ENCODE measurements at places on chromosomes 1 and 21.
A peak's percentile ranks its signal among the peaks of the same experiment; 100 is the strongest.

- no peak for DNase-seq
Observed at GRCh38 chr1:222251847-222252246, 296.1 kb downstream of the HHIPL2 start.

GRCh38 chr1:30514137-30514654 is 209.2 kb downstream of the MATN1 start:
- no peak for DNase-seq

DNA sequence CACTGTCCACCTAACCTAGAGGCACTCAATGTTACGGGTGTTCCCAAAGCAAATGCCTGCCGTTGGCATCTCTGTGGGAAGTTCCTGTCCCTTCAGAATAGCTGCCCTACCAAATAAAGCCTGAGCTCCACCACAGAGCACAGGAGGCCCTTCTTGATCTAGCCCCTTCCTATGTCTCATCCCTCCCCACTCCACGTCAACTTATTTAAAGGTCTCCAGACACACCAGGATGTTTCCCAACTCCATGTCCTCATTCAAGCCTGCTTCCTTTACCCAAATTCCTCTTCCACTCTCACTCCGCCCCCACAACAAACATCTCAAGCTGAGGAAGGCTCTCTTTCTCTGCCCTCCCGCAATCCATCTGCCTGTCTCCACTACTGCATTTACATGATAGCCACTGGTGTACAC is 87.7 kb downstream of the TGFBR3 start:
- no peak for DNase-seq

- no peak for DNase-seq
Observed at GRCh38 chr1:57118948-57119603, 153.3 kb upstream of the C8B start.

GRCh38 chr1:204495078-204495753 is 611 bp upstream of the PIK3C2B start:
- DNase-seq = no peak

GRCh38 chr21:36075171-36075570 is 5.3 kb downstream of the CBR1 start:
- no peak for DNase-seq

DNA sequence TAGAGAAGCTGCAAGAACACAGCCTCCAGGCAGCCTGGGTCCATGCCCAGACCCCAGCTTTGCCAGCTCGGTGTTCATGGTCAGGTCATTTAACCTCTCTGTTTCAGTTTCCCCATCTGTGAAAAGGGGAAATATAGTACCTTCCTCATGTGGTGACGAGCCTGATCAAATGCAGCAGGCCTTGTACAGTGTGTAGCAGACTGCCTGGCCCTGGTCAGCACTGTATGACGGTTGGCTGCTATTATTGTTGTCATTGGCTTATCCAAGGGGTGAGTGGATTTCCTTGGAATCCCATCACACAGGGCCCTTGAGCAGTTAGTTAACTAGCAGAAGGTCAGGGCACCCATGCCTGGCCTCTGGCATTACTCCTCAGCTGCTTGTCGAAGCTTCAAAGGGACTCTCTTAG is 6.6 kb upstream of the TMEM51 start:
- DNase-seq = no peak

DNA sequence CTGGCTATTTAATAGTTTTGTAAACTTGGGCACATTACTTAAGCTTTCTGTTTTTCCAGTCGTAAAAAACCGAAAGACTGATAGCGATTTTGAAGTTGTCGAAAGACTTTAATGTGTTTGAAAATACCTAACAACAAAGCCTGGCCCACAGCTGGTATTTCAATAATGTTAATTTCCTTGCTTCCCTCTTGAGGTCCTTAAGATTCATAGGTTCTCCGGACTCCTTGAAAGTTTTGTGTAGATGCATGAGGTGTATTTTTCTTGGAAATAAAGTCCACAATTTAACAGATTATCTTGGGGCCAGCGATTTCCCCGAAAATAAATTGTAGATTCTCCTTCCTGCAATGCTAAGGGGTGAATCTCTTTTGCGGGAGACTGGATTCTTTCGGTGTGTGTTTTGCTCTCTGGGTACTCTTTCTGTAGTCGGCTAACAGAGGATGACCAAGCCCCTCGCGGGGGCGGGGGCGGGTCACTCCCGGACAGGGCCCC is 735 bp upstream of the YTHDF2 start:
- DNase-seq = no peak

- peak; percentile 52 for DNase-seq
Observed at GRCh38 chr1:222994511-222995235, 148.4 kb downstream of the TLR5 start.

DNA sequence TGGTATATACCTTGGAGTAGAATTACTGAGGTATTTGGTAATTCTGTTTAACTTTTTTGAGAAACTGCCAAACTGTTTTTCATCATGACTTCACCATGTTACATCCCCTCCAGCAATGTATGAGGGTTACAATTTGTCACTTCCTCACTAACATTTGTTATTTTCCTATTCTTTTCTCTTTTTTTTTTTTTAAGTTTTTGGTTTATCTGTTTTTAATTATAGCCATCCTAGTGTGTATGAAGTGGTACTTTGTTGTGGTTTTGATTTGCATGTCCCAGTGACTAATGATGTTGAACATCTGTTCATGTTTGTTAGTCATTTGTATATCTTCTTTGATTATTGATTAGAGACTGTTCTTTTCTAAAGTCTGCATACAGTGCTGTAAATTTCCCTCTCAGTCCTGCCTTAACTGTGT is 147.3 kb downstream of the HS2ST1 start:
- DNase-seq = no peak

- DNase-seq = peak; percentile 36
Observed at GRCh38 chr21:34583926-34584563, 30.9 kb downstream of the RCAN1 start.

GRCh38 chr1:210415846-210416448 is 87.2 kb downstream of the HHAT start:
- no peak for DNase-seq

- DNase-seq = peak; percentile 90
Observed at GRCh38 chr1:975896-976683, 5.8 kb downstream of the PERM1 start.

DNA sequence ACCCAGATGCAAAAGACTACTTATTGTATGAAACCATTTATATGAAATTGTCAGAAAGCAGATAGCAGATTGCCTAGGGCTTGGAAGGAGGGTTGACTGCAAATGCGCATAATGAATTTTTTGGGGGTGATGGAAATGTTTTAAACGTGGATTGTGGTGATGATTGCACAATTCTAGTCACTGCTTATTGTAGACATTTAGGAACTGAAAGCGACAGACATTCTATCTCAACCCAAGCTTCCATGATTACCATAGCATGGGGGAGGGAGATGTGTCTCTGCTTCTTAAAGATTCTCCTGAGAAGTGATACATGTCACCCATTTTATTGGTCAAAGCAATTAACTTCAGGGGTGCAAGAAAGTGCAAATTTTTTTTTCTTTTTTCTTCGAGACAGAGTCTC is 2.8 kb upstream of the MTF2 start:
- no peak for DNase-seq

DNA sequence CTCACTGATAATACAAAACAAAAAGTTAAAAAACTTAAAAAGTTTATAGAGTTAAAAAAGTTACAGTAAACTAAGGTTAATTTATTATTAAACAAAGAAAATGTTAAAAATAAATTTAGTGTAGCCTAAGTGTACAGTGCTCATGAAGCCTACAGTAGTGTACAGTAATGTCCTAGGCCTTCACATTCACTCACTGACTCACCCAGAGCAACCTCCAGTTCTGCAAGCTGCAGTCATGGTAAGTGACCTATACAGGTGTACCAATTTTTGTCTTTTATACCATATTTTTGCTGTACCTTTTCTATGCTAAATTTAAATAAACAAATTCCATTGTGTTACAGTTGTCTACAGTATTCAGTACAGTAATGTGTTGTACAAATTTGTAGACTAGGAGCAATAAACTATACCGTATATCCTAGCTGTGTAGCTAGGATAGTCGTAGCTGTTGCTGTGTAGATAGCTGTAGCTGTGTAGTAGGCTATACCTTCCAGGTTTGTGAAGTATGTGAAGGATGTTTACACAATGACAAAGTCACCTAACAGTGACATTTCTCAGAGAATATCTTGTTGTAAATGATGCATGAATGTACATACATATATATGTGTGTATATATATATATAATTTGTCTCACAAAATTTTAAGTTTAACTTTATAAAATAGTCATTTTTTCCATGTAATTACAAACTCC is 140.2 kb downstream of the TGFB2 start:
- DNase-seq = no peak

DNA sequence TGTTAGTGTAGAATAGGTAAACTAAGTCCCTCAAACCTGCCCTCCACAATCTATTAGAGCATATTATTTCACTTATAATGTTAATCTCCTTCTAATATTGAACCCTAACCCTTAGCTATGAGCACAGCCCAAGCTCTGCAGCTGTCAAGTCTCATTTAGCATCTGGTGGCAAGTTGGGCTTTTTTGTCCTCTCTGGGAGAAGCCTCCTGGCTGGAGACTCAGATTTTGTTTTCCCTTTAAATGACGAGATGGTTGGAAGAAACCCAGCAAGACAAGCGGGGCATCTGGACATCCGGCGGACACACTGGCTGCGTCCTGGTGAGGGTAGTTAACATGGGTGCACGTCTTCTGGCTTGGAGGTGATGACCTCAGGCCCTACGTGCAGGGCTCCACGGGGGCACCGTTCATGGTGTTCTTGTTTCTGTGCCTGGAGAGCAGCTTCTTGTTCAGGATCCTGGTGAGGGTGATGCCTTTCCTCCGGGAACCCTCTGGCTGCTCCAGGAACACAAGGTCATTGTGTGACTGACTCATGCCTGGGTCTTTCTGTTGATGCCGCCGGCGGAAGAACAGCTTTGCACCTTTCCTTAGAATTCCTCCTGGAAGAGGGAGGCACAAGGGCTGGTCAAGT is 9.7 kb upstream of the PRDM15 start:
- DNase-seq = no peak

DNA sequence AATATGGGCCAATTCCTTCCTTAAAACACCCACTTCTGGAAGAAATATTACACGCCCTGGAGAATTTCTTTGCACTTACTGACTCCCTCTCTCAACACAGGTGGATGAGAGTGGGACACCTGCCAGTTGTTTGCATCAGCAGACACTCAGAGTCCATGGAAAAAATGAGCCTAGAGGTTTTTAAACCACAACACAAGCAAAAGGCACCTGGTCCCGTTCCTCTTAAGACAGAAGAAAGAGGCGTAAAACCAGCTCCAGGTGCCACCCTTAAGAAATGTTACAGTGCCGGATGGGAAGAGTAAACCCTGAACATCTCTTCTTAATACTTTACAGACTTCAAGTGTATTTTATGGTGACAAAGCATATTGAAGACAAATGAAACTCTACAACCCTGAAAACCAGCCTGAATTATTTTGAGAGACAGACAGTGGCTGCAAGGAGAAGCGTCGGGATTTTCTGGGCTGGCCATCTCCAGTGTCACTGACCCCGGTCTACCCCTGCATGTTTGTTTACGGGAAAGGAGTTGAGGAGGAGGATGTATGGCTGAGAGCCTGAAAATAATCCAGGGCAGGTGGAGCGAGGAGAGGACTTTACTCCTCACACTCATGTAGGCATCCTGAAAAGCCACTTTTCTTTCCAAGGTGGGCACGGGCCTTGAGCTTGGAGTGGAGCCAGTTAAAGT is 7.8 kb upstream of the RIPK4 start:
- DNase-seq = no peak

DNA sequence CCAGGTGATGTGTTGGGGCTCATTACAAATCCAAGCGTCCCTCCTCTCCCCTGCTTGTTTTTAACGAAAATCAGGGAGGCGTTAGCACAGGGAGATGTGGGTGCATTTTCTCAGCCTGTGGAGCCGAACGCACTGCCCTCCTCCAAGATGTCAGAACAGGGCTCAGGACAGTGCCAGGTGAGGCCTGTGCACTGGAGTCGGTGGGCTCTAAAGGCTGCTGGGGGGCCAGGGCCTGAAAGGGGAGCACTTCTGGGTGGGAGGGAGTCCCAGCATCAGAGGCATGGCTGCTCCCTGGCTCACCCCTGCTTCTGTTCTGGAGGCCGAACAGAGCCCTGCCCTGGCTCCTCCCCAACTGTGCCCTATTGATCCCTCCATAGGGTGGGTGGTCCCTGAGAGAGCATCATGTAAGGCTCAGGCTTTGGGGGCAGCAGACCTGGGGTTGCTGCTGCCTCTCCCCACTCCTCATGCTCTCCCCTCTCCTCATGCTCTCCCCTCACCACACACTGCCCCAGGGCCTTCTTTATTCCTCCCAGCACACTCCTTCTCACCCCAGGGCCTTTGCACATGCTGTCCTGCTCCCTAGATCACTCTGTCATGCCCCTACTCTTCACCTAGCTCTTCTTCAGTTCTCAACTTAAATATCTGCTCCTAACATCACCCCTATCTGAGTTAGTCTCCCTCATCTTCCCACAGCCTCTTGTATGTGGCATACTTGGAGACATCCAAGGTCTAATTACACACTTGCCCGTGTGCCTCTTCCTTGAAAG is 725.2 kb downstream of the PTPRU start:
- no peak for DNase-seq

- no peak for DNase-seq
Observed at GRCh38 chr21:37945036-37945435, 28.8 kb upstream of the KCNJ6 start.

DNA sequence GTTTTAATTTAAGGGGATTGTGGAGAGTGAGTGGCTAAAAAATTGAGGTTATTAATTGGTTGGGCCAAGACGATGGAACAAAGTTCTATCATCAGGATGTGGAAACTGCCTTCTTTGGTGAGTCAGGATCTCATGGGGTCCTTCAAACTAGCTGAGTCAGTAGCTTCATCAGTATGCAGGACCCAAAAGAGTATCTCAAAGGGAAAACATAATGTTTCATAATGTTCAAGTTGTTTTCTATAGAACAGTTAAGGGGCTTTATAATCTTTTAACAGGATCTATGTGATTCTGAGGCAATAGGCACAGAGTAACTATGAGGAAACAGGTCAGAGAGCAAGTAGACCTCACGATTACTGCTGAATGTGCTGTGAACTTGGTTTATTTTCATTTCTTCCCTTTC is 3.2 kb upstream of the OLFML2B start:
- DNase-seq = no peak

Data from GM03348 (cell line).